AG08395 (cell line): ENCODE measurements at places on chromosomes 12 and 14.

DNA sequence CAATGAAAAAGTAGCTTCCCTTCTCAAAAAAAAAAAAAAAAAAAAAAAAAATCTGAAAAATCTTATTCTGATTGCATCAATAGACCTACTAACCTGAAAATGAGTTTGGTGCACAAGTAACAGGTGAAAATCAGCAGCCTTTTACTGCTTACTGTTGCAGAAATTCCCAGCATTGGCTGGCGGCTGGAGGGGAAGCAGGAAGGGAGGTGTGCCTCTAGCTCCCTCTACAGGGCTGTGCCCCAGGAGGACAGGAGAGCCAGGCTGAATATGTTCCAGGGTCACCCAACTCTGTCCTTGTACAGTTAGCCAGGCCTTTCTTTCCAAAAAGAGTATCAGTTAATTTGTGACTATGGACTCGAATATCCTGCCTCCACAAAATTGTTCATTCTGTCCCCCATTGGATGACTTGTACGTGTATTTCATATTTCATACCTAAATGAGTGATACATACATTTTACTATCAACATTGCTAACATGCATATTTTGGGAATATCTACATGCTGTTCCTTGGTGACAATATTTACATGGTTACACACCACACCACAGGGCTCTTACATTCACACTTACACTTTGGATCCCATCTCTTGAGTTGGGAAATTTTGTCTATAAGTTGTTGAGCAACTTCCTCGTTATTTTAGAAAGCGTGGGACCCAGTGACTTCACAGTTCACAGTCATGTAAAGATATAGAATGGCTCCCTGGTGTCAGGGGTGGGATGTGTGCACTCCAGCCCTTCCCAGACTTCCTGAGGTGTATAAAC is 124.8 kb downstream of the SAMD4A start:
- DNase-seq = peak; percentile 68

DNA sequence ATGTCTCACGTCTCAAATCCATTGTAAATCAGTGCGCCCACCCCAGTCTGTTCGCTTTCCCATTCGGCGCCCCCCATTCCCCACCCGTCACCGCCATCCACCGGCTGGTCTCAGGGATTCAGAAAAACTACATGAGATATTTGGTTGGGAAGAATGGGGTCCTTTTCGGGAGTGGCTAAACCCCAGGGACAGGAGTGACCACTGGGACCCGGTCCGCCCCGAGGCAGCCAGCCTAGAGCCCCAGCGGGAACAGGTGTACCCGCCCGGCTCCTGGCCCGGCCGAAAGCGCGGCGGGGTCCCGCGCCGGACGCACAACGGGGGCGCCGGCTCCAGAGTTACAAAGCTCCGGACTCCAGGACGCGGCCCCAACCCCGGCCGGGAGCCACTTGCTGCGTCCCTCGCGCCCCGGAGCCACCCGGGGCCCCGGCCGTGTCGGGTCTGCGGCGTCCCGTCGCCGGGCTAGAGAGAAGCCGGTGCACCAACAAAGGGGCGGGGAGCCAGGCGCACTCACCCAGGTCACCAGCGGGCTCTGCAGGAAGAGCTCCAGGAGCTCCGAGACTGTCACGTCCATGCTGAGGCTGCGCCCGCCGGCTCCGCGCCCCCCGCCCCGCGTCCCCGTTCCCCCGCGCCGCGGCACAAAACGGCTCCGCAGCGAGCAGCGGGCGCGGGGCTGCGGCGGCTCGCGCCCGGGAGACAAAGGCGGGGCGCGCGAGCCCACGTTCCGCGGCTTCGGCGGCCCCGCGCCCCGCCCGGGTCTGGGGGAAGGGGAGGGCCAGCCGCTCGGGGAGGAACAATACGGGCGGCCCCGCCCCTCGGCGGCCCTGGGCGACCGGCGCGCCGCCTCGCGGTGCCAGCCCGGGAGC is at the start of gene CCDC88C:
Gene CCDC88C, minus strand, starts transcription at position 701 of the 863 bp plus-strand sequence. Its CDS starts 130 bp downstream, at position 571.
- DNase-seq = no peak

GRCh38 chr14:54674046-54674741 is 107.3 kb downstream of the SAMD4A start:
- no peak for DNase-seq

DNA sequence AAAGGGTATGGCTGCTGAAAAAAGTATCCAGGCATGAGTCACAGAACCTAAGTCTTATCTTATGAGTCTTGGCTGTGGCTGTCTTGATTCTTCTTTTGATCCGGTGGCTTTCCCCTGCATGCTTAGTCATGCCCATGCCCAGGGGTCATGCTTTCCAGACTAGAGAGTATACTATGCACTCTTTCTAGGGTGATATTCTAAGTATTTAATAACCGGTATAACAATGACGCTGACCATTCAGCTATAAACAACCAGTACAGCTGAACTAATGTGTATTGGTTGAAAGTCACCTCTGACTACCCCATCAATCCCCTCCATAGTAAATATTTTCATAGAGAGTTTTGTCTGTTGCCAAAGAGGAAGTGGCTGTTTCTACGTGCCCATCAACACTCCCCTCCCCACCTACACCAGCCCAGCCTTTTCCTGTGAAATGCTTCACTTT is 34.7 kb upstream of the NRXN3 start:
- DNase-seq = no peak

- DNase-seq = no peak
Observed at GRCh38 chr12:131732996-131733615, 22.2 kb downstream of the SFSWAP start.

- no peak for DNase-seq
Observed at GRCh38 chr12:133264173-133264572, 28.5 kb upstream of the ANHX start.

GRCh38 chr12:131066207-131066885 is 112.6 kb downstream of the ADGRD1 start:
- no peak for DNase-seq
